ENCODE measurements at places on chromosomes 11 and 22. TPM values are rescaled to one million over a fixed set of nuclear protein-coding genes. Genes with fewer than 3 reads are reported as not detected.

- no peak for DNase-seq
- no peaks in the 10 kb centered on the region for H3K4me1 ChIP-seq
- H3K36me3 ChIP-seq = no peaks in the 10 kb centered on the region
- H3K27me3 ChIP-seq = no peaks in the 10 kb centered on the region
- H3K27ac ChIP-seq = no peak overlapping the region
- H3K4me3 ChIP-seq = no peak overlapping the region
Observed at GRCh38 chr22:26202280-26202924, 33.1 kb downstream of the SEZ6L start.

DNA sequence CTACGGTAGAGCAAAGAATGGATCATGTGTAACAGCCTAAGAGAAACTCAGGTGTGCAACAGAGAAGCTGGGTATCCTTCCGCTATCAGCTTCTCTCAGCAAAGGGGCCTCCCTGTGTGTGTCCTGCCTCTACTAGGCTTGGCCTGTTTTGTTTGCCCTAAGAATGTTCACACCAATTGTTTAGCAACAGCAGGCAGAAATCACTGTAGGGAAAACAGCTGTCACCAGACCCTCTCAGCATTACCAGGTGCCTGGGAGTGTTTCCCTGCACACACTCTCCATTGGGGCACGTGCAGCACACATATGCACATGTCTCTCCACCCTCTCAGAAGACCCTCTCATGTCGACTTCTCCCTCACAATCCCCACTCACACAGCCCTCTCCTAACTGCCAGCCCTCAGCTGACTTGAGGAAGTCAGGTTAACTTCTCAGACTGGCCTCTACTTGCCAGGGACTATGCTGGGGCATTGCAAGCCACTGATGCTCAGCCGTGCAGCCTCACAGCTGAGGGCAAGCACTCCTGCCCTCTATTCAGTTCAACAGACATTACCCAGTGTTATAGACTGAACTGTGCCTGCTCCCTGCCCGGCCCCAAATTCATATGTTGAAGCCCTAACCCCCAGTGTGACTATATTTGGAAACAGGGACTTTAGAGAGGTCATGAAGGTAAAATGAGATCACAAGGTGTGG lies 97.6 kb downstream of the TRIM29 start:
- H3K27me3 ChIP-seq = no peaks in the 10 kb centered on the region
- H3K4me3 ChIP-seq = no peak overlapping the region
- H3K36me3 ChIP-seq = no peaks in the 10 kb centered on the region
- no peak overlapping the region for H3K27ac ChIP-seq
- DNase-seq = no peak

- H3K36me3 ChIP-seq = no peaks in the 10 kb centered on the region
- H3K27me3 ChIP-seq = no peaks in the 10 kb centered on the region
- DNase-seq = no peak
Observed at GRCh38 chr11:74546752-74547151, 45.6 kb upstream of the POLD3 start.

Gene UPB1
- total RNA-seq = 0.24 TPM

Gene PHLDA2
- total RNA-seq = 0.49 TPM

Gene CPT1B
- 137 TPM for total RNA-seq
